ENCODE measurements at places on chromosomes 1 and 21.

- DNase-seq, result no peak
Observed at GRCh38 chr1:59653968-59654367, 160.8 kb upstream of the HOOK1 start.

DNA sequence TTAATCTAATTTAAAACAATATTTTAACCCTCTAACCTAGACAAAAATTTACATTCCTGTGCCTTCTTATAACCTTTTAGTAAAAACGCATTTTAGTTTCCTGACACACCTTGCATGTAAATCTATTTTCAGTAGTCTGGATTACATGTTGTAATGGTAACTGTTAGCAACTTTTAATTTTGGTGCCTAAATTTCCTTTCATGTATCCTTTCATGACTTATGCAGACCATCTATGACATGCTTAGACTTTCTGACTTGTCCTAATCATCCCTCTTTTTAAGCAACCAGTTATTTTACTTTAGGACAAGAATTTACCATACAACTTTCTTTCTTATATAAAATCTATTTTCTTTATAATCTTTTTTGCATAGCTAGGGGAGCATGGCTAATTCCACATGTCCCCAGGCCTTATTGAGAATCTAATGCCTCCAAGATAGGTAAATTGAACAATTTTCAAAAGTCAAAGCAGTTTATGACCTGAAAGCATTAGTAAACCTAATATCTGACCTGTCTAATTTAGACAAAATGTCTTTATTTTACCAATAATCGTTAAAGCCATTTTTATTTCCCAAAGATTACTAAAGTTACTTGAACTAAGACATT, 57.5 kb upstream of the IL12RB2 start:
- no peak for DNase-seq

DNA sequence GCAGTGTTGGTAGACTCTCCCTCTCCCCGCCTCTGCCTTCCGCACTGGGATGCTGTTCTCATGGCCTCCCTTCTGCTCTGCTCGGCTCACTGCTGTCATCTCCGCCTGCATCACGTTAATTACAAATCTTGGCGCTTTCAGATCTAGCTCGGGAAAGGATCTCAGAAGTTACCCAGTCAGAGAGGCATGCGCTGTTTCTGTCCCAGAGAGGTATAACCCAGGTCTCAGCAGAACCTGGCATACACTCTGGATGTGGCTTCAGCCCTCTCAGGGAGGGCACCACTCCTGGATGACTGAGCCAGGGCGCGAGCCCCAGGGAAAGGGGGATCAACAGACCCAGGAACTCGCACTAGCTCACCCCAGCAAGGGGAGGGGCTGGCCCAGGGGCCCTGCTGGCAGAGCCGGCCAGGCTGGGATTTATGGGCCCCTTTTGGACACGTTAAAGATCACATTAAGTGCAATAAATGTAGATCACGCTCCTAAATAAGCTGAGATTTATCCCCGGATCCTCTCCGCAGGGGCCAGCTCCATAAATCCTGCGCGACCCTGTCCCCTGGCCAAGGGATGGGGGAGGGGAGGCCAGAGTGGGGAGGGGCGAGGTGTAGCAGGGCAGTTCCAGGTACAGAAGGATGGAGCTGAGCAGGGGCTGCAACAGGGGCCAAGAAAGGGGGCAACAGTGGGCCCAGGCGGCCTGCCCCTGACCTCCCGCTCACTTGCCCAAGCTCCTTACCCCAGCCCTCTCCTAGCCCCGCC, 101.3 kb upstream of the ZBTB40 start:
- DNase-seq, result no peak

- DNase-seq, result no peak
Observed at GRCh38 chr1:53968125-53968513, 22.0 kb downstream of the LRRC42 start.
